ENCODE measurements at places on chromosomes 16 and 17. TPM values are rescaled to one million over a fixed set of nuclear protein-coding genes. Genes with fewer than 3 reads are reported as not detected.

- DNase-seq: no peak
These were observed 11.5 kb downstream of the HAPSTR1 start for GRCh38 chr16:9102943-9103342.

DNA sequence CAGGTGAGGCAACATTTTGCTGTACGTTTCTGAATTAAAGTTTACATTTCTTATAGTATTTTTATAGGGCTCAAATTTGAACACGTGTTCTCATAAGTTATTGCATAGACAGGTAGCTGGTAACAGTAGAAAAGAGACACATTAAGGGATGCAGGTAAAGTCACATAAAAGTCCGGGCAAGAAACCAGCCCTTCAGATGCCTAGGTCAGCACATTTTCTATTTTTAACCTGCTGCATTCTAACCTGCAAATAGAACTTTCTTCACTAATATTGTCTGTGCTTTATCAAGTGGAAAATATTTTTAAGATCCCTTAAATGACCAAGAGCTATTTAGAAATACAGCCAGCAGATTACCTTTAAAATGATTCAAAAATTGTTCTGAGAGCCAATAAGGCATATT lies 307.4 kb upstream of the AXIN2 start:
- DNase-seq: no peak

DNA sequence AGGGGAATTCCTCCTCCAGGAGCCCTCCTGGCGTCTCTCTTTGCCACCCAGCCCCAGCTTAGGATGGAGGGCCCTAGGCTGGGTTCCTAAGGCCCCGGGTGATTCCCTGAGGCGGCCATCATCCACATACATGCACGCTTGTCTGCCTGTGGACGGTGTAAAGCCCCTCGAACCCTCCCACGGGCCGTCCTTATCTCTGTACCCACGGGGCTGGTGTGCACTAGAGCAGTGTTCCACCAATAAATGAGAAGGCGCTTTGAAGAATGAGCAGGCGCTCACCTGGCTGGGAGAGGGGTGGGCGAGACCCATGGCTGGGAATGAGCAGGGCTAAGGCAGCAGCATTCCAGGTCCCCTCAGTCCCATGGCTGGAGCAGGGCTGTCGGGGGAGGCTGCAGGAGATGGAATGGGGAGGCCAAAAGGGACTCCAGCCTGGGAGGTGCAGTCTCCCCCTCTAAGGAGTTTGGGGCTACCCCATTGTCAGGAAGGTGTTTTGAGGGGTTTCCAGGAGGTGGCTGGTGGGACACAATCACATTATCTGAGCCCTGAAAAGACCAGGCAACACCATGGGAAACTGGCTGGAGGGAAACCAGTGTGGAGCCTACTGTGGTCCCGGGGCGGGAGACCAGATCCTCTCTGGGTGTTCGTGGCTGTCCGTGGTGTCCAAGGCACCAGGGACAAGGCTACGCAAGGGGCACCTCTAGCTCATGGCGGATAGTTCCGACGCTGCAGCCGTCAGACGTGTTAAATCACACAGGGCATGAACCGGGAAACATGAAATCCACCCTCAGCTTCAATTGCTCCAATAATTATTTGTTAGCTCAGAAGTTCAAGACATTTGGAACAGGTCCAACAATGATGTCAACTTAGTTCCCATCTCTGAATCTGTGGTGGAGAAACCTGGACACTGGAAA lies 87.5 kb upstream of the DNAH17 start:
- no peak for DNase-seq

- DNase-seq: no peak
These were observed 2.0 kb downstream of the DCXR start for GRCh38 chr17:82035488-82035887.

DNA sequence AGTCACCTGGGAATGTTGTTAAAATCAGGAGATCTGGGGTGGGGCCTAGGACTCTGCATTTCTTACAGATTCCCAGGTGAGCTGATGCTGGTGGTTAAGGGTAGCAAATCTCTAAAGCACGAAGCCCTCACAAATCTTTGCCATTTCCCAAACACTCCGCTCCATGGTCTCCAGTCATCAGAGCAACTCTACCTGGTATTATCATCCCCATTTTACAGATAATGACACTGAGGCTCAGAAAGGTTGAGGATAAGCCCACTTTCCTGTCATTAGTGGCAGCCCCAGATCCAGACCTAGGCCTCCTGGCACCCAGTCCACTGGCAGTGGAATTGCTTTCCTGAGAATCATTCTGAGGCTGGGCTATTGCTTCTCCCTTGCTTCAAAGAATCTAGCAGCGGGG lies 8.7 kb downstream of the SLC46A1 start:
- no peak for DNase-seq

GRCh38 chr16:72404299-72404698 lies 232.3 kb upstream of the PMFBP1 start:
- DNase-seq: no peak

Gene CPNE2
- 15.0 TPM for total RNA-seq

- no peak for DNase-seq
These were observed 7.6 kb downstream of the TBX2 start for GRCh38 chr17:61406971-61407911.

All from esophagus squamous epithelium (tissue), 5 donors.